ENCODE measurements at places on chromosomes 1 and 21.

DNA sequence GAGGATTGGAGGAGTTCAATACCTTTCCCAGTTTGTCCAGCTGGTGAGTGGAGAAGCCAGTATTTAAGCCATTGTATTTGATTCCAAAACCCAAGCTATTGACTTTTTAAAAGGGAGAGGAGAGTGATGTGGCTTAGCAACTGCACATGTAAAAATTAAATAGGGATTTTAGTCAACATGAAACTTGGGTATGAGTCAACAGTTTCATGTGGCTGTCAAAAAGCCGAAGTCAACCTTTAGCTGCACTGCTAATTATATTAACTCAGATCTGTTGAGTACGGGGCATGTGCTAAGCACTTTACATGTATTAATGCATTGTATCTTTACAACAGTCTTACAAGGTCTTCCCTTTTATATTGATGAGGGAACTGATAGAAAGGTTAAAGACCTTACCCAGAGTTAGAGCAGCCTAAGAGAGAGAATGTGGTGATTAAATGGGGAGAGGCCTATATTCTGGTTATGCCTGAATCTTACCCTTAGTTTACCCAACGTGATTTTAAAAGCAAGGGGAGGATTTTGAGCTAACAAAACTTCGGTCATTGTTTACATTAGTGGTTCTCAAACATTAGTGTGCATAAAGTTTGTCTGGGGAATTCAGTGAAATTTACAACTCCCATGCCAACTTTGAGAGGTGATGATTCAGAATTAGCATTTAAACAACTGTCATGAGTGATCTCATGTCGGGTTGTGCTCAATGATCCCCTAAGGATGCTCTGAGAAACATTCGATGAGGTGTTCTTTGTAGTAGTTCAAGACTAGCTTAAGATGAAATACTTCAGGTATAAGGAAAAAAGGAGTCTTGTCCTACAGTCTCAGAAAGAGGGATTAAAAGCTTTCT, 6.9 kb upstream of the SLC35F3 start:
- DNase-seq: no peak

DNA sequence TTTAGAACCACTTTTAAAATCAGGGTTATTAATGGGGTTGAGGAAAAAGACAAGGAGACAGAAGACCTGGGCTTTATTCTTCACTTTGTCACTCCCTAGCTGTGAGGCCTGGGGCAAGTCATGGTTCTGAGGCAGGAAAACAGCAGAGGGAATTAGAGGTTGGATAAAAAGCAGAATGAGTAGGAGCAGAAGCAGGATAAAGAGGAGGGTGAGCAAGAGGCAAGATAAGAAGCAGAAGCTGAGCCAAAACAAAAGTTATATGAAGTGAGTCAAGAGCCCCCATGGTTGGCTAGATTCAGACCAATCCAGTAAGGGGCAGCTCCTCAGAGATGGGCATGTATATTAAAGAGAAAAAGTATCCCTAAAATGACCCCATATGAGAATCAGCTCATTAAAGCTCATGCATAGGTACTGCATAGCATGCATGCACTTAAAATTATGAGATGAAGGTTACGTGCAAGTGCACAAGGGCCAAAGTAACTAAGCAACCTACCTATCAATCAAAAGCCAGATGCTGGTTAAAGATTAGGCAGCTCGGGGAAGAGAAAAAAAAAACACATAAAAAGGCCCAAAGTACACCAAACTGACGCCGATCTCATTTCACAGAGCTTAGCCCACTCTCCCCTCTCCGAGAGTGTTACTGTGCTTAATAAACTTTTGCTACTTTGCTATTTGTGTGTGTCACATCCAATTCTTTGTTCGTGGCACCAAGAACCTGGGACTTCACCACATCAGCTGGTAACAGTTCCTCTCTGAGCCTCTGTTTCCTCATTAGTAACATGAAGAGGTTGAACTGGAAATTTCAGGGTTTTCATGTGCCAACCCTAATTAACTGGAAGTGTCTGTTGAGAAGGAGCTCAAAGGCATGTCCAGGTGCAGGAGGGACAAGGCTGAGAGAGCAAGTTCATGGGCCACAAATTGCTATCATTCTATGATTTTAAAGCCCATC, 2.2 kb downstream of the AVPR1B start:
- DNase-seq: no peak

GRCh38 chr1:222996310-222996975, 146.6 kb downstream of the TLR5 start:
- no peak for DNase-seq

- peak; percentile 40 for DNase-seq
Measured at GRCh38 chr1:46248122-46248920, 758 bp downstream of the RAD54L start.

DNA sequence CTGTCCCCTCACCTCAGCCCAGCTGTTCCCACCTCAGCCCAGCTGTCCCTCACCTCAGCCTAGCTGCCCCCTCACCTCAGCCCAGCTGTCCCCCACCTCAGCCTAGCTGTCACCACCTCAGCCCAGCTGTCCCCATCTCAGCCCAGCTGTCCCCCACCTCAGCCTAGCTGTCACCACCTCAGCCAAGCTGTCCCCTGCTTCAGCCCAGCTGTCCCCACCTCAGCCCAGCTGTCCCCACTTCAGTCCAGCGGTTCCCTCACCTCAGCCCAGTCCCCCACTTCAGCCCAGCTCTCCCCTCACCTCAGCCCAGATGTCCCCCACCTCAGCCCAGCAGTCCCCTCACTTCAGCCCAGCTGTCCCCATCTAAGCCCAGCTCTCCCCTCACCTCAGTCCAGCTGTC, 88.4 kb upstream of the CSF3R start:
- DNase-seq: peak; percentile 7

GRCh38 chr1:97926017-97926708, 5.3 kb upstream of the DPYD start:
- no peak for DNase-seq

DNA sequence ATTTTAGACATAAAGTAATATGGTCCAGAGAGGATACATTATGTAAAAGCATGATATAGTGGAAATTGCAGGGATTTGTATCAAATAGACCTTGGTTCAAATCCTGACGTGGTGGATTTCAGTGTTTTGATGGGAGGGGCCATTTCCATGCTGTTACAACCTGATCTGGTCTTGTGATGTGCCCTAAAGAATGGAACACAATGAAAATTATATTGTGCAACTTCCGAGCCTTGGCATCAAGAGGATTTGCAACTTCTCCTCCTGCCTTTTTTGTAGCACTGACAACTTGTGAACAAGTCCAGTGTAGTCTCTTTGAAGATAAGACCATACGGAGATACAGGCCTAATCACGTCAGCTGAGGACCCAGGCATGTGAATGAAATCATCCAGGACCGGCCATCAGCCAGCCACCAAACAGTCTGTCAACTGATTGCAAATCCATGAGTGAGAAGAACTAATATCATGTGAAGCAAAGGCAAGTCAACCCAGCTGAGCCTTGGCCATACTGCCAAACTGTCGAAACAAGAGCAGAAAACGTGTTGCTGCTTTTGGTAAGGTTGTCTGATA, 412.1 kb downstream of the DPYD start:
- no peak for DNase-seq

DNA sequence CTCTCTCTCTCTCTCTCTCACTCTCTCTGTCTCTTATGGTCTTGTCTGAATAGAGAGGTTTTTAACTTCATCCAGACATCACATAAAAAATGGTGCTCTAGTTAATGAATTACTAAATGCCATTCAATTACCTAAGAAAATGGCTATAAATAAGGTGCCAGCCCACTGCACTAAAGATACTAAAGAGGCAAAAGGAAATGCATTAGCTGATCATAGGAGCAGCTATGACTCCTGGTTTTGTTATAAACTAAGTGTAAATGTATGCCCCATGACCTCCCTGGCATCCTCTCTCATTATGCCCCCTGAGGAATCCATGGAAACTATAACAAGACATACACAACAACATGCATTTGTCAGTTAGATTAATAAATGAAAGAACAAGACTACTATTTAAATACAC, 57.5 kb upstream of the PDC start:
- no peak for DNase-seq

DNA sequence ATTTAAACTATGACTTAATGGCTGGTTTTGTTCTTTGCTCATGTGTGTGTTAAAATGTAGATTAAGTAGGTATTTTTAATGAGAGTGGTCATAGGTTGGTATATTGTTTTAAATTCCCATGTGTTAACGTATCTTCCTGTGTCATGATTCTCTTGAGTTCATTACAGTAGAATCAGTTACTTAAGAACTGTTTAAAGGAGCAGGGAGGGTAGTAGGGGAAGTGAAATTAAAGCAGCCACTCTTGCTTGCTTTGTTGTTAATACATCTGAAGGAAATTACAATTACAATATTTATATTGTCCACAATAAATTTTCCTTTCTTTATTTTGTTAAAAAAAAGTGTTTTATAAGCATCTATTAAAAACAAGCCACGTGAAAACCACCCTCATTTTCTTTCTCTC, 119.2 kb upstream of the KIAA1614 start:
- no peak for DNase-seq

DNA sequence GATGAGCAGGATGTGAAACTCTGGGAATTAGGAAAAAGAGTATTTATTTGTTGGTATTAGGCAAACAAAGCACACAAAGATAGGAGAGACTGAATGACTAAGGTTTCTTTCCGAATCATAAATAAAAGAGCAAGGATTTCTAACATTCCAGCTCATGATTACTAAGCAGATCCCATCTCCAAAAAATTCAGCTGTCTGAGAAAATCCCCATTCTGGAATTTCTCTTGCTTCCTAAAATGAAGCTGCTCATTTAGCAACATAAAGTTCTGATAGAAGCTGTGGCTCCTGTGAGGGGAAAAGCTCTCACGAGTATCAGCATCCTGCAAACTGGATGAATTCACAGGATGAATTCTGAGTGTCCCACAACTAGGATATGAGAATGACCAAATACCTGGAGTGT, 6.7 kb upstream of the SH2D5 start:
- no peak for DNase-seq

GRCh38 chr1:49111931-49112330, 335.2 kb upstream of the BEND5 start:
- DNase-seq: no peak

- DNase-seq: no peak
Measured at GRCh38 chr1:115705085-115705951, 63.2 kb downstream of the CASQ2 start.

- no peak for DNase-seq
Measured at GRCh38 chr1:97379387-97380075, 541.3 kb downstream of the DPYD start.

DNA sequence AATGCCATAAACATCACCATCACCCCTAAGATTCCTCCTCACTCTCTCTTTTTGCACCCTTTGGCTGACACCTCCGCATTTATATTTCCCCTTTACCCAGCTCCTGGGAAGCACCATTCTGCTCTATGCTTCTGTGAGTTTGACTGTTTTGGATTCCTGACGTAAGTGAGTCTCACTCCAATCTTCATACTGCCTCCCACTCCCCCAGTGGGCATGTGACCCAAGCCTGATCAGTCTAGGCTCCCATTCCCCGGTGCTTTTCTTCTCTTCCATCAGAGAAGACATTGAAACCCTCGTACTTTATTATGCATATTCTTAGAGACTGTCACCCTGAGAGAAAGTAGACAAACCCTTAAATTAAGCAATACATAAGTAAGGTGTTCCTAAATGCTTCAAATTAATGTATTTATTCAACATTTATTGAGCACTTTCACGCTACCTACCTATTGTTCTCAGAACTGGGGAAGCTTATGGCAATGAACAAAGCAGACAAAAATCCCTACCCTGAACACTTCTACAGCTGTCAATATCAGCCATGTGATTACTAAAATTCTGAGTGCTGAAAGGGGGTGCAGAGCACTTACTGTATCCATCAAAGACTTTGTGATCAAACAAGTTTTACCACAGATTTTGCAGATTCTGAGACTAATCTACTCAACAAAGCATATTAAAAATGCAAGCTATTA, 43.4 kb upstream of the DIPK1A start:
- DNase-seq: no peak

GRCh38 chr1:37989361-37989930, 376 bp downstream of the SF3A3 start:
- DNase-seq: no peak

DNA sequence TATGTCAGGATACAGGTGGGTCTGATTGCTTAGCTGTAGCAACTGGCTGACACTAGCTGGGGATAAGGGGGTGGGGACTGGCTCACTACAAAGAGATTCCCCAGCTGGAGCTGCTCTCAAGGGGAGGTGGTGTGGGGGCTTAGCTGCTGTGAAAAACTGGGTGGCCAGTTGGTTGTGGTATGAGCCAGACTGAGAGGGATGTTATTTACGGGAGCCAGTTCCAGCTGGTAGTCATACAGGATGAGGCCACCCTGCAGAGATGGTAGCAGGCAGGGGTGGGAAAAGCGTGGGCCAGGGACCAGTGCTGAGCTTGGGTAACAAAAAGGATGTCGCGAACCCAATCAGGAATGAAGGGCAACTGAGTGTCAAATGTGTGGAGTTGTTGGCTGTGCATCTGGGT, 204.0 kb upstream of the C21orf91 start:
- peak; percentile 27 for DNase-seq

GRCh38 chr1:110007046-110007830, 22.7 kb downstream of the AHCYL1 start:
- no peak for DNase-seq

GRCh38 chr1:154533952-154534844, 24.3 kb downstream of the UBE2Q1 start:
- peak; percentile 72 for DNase-seq

DNA sequence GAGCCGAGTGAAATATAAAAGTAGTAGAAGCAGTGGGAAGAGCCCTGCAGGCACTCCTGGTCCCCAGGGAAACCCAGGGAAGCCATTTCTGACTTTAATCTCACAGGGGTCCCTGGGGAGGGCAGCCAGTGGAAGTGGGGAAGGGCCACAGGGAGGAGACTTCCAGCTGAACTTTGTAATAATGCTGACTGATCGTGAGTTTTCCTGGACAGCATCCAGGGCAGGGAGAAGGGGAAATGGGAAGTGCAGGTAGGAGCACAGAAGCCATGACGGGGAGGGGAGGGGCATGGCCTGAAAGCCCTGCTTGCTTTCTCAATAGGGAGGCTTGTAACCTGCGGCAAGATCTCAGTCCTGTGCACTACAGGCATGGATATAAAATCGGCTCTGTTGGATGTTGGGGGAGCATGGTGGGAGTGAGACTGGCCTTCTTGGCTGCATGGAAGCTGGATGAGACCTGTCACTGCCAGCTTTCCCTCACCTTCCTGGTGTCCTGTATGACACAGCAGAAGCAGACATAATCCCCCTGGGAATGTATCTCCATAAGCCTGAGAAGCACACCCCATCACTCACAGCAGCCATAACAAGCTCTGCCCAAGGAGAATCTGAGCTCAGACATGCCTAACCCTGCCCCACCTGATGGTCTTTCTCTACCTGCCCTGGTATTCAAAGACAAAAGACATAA, 15.1 kb upstream of the MX1 start:
- no peak for DNase-seq

Data from WTC11 (cell line).